ENCODE measurements at places on chromosomes 4 and X.

GRCh38 chrX:46957297-46957696, 45.1 kb downstream of the JADE3 start:
- DNase-seq = no peak

DNA sequence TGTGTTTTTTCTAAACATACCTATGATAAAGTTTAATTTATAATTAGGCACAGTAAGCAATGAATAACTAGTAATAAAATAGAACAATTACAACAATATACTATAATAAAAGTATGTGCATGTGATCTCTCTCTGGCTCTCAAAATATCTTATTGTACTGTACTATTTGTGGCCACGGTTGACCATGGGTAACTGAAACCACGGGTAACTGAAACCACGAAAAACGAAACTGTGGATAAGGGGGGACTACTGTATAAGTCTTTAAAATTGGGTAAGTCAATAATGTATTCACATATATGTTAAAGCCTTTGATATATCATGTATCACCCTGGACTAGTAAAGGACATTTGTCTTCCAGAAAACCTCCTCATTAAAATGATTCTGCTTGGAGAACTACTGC, 20.0 kb downstream of the TMEM154 start:
- no peak for DNase-seq

DNA sequence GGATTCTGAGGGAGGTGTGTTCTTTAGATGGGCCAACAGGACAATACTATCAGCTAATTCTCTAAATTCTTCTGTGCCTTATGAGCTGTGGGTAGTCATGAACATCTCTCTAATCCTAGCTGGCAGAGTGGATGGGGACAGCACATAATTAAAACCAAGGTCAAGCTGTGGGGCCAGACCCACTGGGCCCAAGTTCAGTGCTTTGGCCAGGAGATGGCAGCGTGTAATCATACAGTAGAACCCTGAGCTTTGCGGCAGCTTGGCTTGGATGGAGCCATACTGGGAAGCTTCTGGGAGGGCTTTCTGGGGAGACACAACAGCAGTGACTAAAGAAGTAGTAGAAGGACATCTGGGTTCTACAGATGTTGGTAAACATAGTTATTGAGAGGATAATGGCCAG, 140.3 kb upstream of the CXCL13 start:
- DNase-seq = no peak

GRCh38 chrX:77679144-77679543, 106.9 kb downstream of the ATRX start:
- DNase-seq = no peak

DNA sequence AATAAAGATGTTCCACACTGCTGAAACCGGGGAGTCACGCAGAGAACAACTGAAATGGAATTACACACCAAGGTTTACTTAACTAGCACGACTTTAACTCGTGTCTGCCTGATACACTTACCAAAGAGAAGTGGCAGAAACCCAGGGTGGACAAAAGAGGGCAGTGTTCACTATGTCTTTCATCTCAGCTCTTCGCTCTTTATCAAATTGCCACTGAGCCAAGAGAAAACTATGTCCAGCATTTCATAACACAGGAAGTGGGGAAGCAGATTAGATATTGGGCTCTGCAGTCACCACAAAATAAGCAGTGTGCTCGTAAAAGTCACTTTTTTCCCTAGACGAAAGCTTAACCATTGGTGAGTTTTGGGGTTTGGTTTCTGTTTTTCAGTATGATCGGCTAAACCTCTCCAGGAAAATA, 155.7 kb downstream of the CHIC2 start:
- DNase-seq = peak; percentile 91

- DNase-seq = no peak
Measured at GRCh38 chr4:173333658-173334084, 487 bp downstream of the HMGB2 start.

- no peak for DNase-seq
Measured at GRCh38 chrX:44422631-44423030, 79.2 kb upstream of the EFHC2 start.

All from fibroblast of the conjunctiva (primary cell).